Stimulated activated effector memory CD8-positive, alpha-beta T cell treated with anti-CD3 and anti-CD28 coated beads, Interleukin-12 subunit alpha, Interleukin-12 subunit beta, amount 100 ng/mL, for 72 hours (primary cell): ENCODE measurements at places on chromosomes 2 and 18.

- DNase-seq, result no peak
These were observed 33.8 kb downstream of the RTP5 start for GRCh38 chr2:241903121-241904010.

- no peak for DNase-seq
These were observed 48.9 kb upstream of the RMDN2 start for GRCh38 chr2:37876227-37876626.

DNA sequence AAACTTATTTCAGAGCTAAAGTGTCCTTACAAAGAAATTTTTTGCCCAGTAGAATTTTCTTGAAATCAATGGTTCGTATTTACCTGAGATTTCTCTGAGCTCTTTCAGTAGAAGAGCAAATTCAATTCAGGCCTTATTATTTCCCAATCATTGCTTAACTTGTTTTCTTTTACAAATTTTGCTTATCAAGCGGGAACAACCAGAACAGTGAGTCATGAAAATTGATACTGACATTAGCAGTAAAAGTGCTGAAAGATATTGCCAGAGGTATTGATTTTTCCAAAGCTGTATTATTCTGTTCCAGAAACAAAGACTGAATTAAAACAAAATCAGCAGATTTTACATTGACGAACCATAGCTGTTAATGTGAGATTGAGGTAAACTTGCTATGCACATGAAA is 10.1 kb upstream of the RIOK3 start:
- DNase-seq, result no peak

DNA sequence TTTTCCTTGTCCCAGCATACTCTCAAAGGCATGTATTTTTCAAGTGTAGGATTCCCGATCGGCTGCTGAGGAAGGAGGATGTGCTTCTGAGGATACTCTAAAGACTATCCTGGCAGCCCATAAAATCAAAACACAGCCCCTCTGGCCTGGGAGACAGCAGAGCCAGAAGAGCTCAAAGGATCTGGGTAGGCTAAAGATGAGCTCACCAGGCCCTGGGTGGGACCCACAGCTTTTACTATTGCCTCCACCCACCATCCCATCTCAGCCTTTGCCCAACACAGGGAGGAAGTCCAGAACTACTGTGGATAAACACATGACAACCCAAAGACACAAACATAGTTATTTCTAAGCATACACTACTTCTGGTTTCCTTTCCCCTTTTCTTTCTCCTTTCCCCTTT is 79.1 kb upstream of the ZFP36L2 start:
- DNase-seq, result no peak
